Effector memory CD8-positive, alpha-beta T cell (primary cell): ENCODE measurements at places on chromosomes 3 and 15.

GRCh38 chr3:151372063-151372820 lies 12.3 kb downstream of the P2RY12 start:
- DNase-seq = no peak

DNA sequence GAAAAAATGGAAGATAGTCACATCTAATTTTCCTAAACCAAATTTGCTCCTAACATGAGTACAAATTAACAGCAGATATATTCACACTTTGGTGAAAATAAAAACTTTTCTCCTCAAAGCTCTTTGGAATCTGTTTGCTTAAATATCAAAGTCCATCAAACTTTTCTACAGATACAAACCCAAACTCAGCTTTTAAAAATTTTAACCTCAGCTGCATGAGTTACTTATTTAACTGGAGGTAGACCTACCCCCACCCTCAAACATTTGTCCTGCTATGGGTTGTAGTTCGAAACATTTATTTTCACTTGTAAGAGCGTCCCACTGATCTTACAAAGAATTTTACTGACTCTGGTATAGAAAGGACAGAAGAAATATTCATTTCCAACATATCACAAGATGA lies 8.9 kb upstream of the XYLB start:
- DNase-seq = no peak

DNA sequence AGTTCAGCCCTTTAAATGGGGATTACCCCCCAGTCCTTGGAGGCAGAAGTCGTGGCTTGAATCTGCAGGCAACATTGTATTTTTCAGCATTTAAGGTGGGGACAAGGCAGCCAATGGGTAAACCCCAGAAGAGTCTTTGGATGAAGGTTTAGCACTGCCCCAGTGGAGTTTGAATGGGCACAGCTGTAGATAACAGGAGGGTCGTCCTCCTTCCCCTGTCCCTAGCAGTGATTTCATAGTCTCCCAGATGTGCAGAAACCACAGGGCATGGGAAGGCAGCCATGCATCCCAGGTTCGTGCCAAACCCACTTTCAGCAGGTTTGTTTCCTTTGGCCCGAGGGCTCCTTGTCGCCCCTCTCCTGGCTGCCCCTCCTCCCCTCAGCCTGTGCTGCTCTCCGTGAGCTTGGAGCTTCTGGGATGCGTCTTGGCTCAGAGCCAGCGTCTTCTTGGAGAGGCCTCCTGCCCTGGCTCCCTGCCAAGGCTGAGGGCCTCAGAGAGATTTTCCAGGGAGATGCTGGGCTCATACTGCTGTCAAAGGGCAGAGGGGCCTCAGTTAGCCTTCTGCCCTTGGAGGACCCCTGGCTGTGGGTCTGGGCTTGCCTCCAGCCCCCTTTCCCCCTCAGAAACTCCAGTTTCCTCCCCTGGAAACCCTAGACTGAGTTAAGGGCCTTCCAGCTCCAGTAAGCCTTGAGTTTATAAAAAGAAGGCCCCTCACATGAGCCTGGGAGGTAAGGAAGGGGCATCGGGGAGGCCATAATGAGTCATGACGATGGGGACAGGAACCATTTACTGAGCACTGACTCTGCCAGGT lies 48.9 kb upstream of the POLG start:
- DNase-seq = no peak

GRCh38 chr3:9214185-9214584 lies 35.3 kb downstream of the SRGAP3 start:
- no peak for DNase-seq
